ENCODE measurements at places on chromosomes 2 and 18.

GRCh38 chr2:238797537-238797936 is 50.3 kb upstream of the TWIST2 start:
- no peak for DNase-seq

- DNase-seq = no peak
These were observed 155.3 kb downstream of the UXS1 start for GRCh38 chr2:106038601-106039375.

- DNase-seq = peak; percentile 22
These were observed 8.8 kb downstream of the GKN2 start for GRCh38 chr2:68943581-68944568.

DNA sequence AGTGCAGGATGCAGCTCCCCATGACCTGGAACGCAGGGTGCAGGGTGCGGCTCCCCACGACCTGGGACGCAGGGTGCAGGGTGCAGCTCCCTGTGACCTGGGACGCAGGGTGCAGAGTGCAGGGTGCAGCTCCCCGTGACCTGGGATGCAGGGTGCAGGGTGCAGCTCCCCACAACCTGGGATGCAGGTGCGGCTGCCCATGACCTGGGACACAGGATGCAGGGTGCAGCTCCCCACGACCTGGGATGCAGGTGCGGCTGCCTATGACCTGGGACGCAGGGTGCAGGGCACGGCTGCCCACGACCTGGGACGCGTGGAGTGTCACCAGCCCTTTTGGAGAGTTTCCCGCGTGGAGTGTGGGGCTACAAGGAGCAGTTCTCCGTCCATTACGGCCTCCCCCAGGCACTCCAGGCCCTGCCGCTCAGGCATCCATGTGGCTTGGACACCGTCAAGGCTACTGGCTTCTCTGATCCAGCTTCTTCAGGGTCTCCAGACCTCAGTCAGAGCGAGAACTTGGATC is 38.7 kb downstream of the PXDN start:
- DNase-seq = no peak

DNA sequence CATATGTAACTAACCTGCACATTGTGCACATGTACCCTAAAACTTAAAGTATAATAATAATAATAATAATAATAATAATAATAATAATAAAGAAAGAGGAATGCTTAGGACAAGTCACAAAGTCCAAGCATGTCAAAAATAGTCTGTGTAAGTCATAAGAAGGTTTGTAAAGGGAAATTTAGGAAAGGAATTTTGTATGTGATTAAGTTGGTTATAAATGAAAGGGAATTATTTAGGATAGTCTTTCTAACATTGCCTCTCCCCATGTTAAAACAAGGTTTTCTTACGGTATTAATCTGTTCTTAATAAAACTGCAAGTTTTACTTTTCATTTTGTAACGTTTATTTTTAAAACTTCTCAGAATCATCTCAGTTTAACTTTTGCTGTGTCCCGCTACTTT is 62.8 kb downstream of the SESTD1 start:
- DNase-seq = no peak

DNA sequence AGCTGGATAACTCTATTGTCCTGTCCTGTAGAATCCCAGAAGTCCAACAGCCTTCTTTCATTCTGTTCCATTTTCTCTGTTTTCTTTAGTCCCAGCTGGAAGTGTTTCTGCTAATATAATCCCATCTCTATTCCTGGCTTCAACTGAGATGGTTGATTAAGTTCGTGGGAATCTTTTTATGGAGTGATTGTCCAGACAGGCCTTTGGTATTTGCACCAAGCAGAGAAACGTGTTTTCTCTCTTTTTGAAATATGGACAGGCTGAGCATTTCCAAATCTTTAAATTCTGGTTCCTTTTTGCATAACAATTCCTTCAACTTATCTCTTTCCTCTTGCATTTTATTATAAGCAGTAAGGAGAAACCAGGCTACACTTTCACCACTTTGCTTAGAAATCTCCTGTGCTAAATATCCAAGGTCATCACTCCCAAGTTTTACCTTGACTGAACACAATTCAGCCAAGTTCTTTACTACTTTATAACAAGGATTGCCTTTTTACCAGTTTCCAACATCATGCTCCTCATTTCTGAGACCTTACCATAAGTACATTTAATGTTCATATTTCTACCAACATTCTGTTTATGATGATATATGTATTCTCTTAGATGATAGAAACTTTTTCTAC is 108.8 kb downstream of the ZFP36L2 start:
- no peak for DNase-seq

DNA sequence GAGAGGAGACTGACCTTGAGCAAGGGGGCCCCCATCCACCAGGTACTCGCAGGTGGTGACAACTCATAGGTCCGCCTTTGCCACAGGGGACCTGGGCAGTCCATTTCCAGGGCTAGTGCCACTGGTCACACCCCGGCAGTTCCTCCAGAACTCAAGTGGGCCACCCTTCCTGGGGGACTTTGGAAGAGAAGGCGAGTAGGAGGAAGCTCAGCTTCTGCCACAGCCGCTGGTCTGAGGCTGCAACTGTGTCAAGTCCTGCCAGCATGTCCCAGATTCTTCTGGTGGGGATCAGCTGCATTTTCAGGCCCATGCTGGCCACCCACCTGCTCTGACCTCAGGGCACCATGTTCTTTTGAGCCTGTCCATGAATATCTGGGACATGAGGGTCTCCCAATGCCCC is 423.9 kb upstream of the MYT1L start:
- DNase-seq = no peak

DNA sequence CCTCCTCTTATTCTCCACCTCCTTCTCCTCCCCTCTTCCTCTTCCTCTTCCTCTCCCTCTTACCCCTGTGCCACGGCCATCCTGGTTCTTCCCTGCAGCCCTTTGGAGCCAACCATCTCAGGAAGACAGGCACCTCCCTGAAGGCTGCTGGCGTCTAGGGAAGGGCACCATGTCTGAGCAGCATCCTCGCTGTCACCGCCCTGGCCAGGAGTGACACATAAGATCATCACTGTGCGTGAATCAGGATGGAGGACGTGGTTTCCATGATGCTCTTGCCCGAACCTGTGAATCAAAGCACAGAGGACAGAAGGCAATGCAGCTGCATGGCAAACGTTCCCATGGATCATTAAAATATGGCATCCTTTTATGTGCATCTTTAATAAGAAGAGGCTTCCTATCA is 236.0 kb downstream of the SH3BP4 start:
- DNase-seq = no peak
